ENCODE measurements at places on chromosomes 12 and 14. TPM values are rescaled to one million over a fixed set of nuclear protein-coding genes. Genes with fewer than 3 reads are reported as not detected.

- no peak for DNase-seq
Observed at GRCh38 chr12:68290126-68290525, 36.7 kb upstream of the IL22 start.

DNA sequence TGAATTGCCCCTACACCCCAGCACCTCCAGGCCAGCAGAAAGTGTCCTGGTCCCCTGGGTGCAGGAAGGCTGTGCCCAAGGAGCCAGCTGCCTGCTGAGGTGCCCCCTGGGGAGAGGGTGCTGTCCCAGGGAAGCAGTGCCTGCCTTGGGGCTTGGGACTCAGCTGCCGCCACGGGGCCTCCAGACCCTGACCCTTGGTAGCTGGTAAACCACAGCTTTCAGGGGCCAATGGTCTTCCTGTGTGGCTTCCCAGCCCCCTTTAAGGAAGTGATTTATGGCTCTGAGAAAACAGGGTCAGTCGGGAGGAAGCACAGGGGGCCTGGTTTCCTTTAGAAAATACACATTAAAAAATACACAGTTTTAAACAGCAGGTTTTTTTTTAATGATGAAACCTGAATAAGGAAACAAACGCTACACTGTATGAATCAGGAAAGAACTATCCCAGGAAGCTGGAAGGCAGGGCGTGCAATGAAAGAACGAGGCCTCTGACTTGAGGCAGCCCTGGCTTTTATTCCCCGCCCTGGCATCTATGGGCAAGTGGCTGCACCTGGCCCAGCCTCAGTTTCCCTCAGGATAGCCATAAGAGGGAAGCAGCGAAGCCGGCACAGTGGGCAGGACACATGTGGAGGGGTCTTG lies 40.6 kb upstream of the EML1 start:
- no peak for DNase-seq

ADAM20 gene
- 0.57 TPM for total RNA-seq

SERPINA12 gene
- total RNA-seq, result not detected

CCDC198 gene
- total RNA-seq, result not detected

All from HCT116 (cell line).